Substantia nigra (tissue), 51 donors: ENCODE measurements at places on chromosomes 5 and 9.

DNA sequence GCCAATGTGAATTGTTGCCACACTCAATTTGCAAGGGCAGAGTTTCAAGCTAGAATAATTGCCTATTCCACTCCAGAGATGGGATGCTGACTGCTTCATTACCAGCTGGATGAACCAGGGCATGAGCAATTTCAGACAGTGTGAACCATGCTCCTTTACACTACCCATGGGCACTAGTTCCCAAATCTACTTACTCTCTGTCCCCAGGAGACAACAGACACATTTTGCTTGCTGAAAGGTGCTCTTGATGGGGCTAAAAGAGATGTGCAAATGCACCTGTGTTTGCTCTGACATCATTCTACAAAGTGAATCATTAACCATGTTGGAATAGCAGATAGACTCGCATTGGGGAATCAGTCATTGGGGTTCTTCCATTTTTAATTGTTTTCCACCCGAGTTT lies 522.3 kb upstream of the NUDT12 start:
- no peak for DNase-seq

GRCh38 chr9:24351973-24352372 lies 193.7 kb downstream of the IZUMO3 start:
- DNase-seq: no peak

- no peak for DNase-seq
Observed at GRCh38 chr9:116450378-116451139, 236.5 kb upstream of the TRIM32 start.

DNA sequence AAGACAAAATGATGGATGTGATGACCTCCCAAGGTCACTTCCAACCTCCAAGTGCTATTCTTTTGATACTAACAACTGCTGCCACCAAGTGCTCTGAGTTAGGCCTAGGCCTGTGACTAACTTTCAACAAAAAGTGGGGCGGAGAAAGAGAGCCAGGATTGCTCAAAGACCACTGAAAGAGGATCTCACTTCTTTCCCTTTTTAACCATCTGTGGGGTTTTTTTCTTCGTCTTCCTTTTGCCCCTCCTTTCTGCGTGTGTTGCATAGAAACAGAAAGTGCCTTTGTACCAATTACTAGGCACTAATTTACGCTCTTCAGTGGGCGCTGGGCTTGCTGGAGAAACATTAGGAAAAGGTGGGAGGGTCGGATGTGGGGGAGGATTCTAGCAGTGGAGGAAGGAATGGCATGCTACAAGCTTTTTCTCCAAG lies 8.0 kb downstream of the KLF9 start:
- no peak for DNase-seq

DNA sequence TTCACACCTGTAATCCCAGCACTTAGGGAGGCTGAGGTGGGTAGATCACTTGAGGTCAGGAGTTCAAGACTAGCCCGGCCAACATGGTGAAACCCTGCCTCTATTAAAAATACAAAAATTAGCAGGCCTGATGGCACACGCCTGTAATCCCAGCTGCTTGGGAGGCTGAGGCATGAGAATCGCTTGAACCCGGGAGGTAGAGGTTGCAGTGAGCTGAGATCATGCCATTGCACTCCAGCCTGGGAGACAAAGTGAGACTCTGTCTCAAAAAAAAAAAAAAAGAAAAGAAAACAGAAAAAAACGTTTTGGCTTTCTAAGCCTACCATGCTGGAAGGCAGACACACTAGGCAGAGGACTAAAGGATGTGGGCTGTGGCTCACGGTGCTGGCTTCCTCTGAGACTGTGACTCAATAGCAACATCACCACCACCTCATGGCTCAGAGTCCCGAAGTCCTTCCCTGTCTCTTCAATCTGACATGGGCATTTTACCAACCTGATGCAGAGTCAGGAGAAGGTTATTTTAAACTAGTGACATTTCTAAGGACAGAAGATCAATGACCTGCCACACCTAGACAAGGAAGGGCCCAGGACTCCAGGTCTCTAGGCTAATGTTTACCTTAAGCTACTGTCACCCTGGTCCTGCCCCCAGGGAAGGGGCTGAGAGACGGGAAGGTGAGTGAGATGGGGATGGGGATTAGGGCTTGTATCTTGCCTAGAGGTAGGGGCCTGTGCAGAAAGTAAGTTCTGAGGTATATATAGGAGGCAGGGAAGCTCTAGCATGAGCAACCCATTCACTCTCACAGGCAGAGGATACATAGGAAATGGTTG lies 3.7 kb downstream of the ECSCR start:
- DNase-seq: no peak

GRCh38 chr5:38329132-38329715 lies 70.9 kb downstream of the EGFLAM start:
- no peak for DNase-seq

- no peak for DNase-seq
Observed at GRCh38 chr9:135002336-135002735, 84.6 kb upstream of the FCN1 start.

- no peak for DNase-seq
Observed at GRCh38 chr9:93662952-93663572, 86.7 kb downstream of the PHF2 start.

DNA sequence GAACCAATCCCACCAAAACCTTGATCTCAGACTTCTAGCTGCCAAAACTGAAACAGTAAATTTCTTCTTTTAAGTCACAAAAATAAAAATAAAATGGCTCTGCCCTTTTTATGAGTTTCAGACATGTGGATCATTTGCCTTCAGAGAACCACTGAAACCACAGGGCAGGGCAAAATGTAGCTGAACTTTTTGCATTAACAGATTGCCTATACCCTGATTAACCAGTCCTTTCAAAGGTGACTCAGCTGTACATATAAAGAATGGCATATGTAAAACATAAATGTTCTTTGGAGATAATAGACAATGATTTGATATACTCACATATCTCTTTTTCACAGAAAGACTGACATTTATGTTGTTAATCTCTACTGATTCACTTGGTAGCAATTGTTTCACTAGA lies 187.1 kb upstream of the GRIN3A start:
- DNase-seq: no peak

GRCh38 chr5:10626473-10627013 lies 62.7 kb downstream of the ANKRD33B start:
- DNase-seq: no peak

DNA sequence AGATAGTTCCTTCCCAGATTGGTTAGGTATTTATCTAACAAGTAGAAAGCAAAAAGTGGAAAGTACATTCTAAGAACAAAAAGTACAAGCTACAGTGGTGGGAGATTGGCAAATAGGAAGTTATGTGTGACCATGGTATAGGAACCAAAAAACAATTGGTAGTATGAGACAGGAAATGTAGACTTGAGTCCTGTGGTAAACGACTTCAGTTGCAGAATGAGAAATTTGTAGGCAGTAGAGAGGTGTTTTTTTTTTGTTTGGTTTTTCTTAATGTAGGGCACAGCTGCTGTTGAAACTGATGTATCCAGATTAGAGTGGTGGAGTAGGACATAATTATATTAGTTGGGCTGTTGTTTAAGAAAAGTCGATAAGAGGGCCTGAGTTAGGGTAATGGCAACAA lies 72.0 kb downstream of the CCNH start:
- no peak for DNase-seq

DNA sequence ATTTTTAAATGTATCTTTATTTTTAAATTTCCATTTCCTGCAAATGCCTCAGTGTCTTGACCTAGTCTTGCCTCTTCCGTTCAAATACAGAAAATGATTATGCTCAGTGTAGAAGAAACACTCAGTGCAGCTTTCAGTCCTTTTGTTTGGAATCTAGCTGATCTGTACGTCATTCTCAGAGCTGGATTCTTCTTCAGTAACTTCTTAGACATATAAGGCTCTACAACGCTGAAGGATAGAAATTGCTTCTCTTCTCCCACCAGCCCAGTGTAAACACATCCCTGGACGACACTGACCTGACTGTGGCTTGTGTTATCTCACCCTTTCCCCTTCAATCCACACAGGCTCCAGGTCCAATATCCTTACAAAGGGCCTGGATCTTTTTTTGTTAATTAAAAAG lies 3.2 kb upstream of the ALDH1B1 start:
- DNase-seq: no peak

DNA sequence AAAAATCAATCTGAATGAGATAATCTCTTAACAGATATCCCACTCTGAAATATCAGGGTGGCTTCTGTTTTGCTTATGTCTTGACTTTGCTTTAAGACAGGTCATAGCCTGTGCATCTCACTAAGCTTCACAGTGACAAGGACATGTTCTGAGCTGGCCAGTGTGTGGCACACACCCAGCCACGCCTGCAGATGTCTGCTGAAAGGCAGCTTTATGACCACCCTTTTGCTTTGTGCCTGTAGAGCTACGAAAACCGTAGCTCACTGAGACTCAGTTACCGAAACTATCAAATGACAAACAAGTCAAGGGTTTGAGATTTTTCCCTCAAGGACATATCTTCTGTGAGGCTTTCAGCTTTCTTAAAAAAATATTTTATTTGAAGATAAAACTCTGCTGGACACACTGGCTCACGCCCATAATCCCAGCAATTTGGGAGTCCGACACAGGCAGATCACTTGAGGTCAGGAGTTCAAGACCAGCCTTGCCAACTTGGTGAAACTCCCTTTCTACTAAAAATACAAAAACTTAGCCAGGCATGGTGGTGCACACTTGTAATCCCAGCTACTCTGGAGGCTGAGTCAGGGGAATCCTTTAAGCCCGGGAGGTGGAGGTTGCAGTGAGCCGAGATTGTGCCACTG lies 233.2 kb downstream of the SPATA31A1 start:
- no peak for DNase-seq

DNA sequence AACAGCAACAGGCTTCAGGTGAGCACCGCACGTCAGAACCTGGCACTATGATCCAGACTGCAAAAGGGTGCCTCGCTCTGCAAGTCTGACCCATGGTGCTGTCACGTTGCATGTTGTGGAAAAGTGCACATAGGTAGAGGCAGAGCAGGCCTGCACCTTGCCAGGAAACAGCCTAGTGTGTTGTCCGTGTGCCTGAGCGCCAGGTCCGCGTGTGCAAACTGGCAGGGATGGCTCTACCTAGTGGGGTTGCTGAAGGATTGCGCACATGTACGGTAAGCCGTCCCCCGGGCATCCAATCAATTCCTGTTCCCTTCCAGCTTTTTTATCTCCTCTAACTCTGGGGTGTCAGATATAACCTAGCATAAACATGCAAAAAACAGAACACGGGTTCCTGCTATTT lies 219.5 kb downstream of the NXNL2 start:
- no peak for DNase-seq

- DNase-seq: no peak
Observed at GRCh38 chr5:130063603-130064002, 159.3 kb downstream of the CHSY3 start.

GRCh38 chr5:95439801-95440493 lies 48.8 kb downstream of the FAM81B start:
- DNase-seq: no peak

- DNase-seq: no peak
Observed at GRCh38 chr9:130664251-130665028, at the start of gene PRDM12. PRDM12 (plus strand) TSS chr9:130664594; CDS start chr9:130664654, 60 bp downstream.

GRCh38 chr9:127635201-127635735 lies 23.2 kb downstream of the STXBP1 start:
- no peak for DNase-seq

DNA sequence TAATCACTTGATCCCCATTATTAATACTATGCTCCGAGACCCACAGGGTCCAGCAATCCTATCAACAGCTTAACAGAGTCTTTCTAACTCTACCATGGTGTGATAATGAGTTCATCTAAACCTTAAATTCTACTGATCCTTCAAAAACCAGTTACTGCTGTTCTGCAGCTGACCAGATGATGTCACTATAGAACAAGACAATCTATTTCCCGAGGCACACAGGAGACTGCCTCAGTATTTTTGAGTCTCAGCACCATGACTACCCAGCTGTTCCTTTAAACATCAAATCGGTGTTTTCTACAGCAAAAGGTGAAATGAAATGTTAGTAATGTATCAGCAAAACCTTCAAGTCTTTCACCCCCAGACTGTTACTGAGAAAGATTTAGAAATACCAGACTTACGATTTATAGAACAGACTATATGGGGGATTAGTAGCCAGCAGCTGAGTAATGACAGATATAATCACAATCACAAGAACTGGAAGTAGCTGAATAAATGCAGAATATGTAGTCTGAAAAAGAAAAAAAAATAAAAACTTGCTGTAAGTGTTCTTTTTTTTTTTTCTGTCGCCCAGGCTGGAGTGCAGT lies 16.9 kb downstream of the DNAJC18 start:
- DNase-seq: no peak

DNA sequence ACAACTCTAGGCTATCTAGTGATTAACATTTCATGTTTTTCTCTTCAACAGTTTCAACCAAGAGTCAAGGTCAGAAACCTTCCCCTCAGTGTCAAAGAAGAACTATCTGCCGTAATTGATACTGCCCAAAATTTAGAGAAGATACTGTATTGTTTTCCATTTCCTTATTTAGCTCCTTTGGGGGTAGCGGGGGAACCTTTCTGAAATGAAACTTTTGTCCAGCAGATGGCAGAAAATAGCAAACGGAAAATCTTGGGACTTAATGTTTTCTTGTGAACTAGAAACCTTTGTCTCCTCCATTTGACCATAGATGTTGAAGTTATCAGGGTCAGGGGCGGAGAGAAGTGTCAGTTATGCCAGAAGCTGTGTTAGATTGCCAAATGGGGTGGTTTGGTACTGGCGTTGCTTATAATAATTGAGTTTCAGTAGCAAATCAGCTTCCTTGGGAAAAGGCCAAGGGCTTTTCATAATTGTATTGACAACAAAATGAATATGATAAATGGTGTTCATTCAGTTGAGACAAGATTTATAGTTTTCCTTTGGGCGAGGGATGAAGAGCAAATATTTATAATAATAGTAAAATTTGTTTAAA lies 101.7 kb upstream of the TLX3 start:
- DNase-seq: no peak

DNA sequence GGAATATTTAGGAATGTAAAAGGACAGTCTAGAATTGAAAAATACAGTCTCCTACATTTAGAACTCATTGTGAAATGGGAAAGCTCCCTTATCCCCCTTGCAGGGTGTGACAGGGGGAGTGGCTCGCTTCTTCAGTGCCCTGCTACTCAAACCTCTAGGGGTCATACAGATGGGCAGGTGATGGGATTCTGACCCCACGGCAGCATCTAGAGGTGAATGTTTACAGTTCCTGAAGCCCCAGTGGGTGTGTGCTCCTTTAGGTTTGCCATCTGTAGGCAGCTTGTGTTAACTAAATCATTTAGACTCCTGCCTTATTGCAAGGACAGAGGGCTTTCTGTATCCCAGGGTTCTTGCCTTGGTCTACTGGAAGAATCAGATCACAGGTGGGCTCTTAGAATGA lies 271.0 kb upstream of the MPDZ start:
- DNase-seq: no peak

GRCh38 chr5:147092044-147092443 lies 142.8 kb upstream of the STK32A start:
- no peak for DNase-seq

GRCh38 chr5:34736445-34737115 lies 80.5 kb downstream of the RAI14 start:
- DNase-seq: no peak
